Activated CD4-positive, alpha-beta memory T cell treated with anti-CD3 and anti-CD28 coated beads, Interleukin-2, amount 10 ng/mL, durations not matched to agents 7 days and 5 days (primary cell): ENCODE measurements at places on chromosomes 1 and 21.

DNA sequence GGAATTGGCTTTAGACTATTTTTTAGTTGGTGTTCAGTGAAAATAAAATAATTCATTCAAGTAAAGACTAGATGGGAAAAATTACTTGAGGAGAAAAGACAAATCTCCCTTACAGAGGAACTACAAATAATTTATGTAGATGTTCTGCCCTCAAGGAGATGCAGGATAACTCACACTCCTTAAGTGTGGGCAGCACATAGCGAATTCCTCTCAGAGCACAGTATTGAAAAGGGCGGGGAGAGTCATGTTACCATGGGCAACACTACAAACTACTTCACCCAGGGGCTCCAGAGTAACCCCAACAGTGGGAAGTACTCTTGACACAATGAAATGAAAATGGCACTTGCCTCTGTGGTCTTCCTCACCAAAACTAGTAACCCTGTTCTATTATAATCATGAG is 20.6 kb upstream of the LAMC2 start:
- no peak for DNase-seq

GRCh38 chr1:76998582-76999223 is 131.4 kb downstream of the ST6GALNAC5 start:
- no peak for DNase-seq

DNA sequence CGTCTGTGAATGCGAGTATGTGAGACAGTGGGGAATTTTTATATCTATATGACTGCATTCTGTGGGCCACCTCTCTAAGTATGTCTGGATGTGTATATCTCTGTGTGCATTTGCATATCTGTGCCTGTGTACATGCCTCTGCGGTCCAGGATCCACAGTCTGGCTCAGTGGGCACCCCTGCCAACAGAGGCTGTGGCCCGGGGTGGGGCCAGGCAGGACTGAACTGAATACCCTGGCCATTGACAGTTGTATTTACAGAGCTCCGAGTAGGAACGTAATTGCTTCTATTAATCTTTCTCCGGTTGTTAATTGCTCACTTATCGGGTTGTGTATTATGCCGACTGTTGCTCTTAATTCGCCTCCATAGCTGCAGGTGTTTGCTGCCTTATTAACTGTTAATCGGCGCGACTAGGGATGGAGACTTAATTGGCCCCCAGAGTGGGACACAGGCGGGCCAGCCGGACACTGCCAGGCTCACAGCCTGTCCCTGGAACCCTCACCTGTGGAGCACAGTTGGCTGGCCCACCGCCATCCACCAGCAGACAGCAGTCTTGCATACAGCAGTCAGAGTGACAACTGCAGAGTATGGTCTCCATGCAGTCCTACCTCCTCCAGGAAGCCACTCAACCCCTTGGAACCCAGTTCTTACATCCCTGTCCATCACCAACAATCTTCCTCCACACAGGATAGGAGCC is 22.4 kb upstream of the ADGRB2 start:
- no peak for DNase-seq

DNA sequence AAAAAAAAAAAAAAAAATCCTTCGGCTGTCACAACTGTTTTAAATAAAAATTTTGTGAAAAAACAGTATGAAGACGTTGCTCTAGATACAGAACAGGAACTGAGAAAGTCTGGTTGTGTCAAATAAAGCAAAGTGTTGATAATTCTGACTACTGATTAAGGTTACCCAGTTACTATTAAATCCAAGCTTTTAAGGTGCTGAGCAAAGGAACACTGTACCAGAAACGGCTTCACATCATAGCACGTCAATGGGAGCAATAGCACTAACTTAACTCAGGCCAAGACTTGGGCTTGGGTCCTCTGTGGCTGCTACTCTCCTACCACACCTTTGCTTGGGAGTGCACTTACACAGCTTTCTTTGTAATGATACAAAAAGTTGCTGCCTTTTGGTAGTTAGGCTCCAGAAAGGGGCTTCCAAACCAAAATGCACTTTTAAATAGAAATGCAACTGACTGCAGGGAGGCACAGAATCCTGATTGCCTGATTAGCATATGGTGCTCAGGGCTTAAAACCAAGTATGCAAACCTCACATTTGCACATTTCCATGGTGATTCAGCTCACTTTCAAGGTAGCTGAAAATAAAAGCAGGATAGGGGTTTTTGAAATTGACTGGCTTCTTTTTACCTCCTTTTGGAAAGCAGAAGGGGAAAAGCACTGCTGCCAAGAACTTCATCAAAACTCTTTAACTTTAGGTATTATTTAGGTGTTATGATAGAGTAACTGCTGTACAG is 6.3 kb downstream of the MCL1 start:
- DNase-seq = no peak

GRCh38 chr1:68218490-68218889 is 13.8 kb downstream of the WLS start:
- no peak for DNase-seq

- DNase-seq = no peak
Measured at GRCh38 chr1:239896980-239897379, 194.7 kb upstream of the FMN2 start.

DNA sequence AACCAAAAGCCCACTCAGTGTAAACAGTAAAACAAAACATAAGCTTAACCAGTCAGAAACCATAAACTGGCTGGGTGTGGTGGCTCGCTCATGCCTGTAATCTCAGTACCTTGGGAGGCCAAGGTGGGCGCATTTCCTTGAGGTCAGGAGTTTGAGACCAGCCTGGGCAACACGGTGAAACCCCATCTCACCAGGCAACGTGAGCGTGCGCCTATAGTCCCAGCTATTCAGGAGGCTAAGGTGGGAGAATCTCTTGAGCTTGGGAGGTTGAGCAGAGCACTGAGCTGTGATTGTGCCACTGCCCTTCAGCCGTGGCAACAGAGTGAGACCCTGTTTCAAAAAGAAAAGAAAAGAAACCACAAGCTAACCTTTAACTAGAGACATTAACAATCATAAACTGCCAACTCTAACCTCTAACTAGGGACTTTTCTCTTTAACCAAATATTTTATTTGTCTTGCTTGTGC is 13.1 kb upstream of the PRRC2C start:
- DNase-seq = no peak

DNA sequence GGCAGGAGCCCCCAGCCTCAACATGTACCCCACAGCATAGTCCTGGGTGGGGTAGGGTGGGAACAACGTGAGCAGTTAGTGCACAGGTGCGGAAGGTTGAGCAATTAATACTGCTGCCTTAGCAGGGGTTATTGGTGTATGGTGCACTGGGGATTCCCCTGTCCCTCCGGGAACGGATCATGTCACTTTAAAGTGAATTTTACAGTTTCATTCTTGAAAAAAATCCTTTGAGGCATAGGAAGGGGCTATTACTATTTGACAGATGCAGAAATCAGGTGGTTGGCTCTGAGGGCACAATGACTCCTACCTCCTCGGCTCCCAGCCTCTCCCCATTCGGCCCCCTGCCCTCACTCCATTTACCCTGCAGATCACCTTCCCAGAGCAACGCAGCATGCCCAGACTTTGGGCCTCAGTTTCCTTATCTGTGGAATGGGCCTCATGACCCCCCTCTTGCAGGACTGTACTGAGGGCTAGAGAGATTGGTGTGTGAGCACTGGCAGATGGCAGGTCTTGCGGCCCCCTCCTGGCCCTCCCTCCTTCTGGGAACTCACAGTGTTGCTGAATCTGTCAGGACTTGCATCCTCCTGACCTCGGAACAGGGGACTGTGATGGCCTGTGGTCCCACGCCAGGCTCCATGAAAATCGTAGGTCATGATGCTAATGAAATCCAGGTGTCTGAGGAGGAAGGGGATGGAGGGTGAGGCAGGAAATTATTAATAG is 5.1 kb upstream of the MYBPH start:
- no peak for DNase-seq

- DNase-seq = no peak
Measured at GRCh38 chr1:19325958-19326747, 14.0 kb downstream of the SLC66A1 start.

DNA sequence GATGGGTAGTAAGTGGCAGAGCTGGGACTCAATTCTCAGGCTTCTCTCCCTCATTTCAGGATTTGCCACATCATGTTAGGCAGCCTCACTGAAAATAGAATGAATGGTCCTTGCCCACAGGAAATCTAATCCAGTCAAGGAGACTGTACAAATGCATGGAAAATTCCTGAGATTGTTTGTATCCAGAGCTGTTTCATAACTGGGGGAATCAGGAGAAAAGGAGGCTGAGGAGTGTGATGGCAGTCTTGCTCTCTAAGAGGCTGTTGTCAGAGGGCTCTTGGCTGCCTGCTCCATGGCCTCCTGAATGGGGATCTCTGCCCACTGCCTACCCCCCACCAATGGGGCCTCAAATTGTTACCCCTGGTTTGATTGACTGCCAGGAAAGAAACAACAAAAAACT is 141.9 kb upstream of the TNR start:
- no peak for DNase-seq

DNA sequence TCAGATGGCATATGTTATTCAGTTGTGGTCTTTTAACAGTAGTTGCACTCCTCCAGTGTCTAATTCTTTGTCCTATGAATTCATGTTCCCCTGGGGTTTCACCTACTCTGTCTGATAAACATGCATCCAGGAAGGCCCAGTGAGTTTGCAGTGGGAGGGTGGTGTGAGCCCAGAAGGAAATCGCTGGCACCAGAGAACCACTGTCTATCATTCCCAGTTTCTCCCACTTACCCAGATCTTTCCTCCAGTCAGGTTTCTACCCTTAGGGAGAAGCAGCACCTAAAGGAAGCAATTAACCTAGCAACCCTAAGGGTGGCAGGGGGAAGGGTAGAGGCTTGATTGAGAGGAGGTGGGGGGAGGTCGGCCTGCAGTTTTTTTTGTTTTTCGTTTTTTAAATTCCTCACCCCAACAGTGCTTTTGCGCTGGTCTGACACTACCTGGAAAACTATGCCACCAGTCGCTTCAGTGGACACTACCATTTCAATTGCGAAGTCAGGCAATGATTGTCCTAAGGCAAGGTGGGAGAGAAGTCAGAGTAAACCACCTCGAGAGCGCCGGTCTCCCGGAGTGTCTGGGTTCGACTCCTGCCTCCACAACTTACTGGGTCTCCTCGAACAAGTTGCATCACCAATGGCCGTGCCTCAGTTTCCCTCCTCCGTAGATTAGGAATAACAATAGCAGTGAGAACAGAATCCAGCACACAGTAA is 766 bp upstream of the SLC44A3 start:
- DNase-seq = no peak

DNA sequence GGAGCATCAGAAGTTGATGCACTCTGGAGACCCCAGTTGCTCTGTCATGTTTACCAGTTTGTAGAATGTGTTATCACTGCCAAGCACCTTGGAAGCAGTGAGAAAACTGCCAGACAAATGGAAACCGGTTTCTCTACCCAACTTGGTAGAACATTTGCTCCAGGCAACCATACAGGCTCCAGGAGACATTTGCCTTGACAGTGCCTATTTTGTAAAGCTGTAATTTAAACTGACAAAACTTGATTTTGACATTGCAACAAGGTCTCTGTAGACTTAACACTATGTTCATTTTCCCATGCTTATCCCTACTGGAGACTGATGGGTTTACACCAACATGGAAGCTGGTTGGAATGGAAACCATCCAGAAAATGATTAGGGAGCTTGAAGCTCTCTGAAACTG is 97.6 kb downstream of the ROR1 start:
- no peak for DNase-seq

GRCh38 chr1:205371871-205372660 is 15.3 kb upstream of the KLHDC8A start:
- no peak for DNase-seq

DNA sequence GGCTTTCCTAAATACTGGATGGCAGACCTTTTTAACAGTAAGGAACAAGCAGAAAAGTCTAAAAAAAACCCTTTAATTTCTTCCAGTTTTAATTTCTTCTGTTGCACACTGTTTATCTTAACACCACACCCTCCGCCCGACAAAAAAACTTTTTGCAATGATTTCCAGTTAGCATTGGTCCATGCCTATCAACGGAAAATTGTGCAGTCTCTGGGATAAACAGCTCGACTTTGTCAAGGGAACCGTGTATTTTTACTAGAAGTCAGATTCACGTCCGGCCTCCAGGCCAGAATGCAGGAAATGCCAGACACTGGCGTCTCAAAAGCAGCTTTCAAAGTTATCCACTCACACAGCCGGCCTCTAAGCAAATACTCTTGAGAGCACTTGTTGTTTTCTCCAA is 378 bp upstream of the NUP210L start:
- no peak for DNase-seq

GRCh38 chr1:239253032-239253431 is 133.3 kb upstream of the CHRM3 start:
- no peak for DNase-seq

- DNase-seq = no peak
Measured at GRCh38 chr1:3306583-3307291, 147.7 kb upstream of the ARHGEF16 start.

GRCh38 chr21:25871566-25871965 is 136.8 kb downstream of the GABPA start:
- DNase-seq = no peak

DNA sequence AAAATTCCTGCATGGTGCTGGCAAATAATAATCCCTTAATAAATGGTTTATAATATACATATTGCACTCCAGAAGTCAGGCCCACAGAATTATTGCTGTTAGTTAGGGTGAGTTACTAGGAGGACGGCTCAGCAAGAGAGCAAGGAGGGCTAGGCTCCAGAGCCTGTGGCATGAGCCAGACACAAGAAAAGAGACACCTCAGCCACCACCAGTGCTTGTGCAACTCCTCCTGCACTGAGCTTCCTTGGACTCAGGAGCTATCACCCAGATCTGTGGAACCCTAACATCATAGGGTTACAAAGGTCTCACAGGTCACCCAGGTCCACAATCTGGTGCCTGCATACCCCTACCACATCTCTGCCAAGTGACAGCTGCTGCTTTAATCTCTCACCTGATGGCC is 12.8 kb upstream of the LRRC8D start:
- no peak for DNase-seq

DNA sequence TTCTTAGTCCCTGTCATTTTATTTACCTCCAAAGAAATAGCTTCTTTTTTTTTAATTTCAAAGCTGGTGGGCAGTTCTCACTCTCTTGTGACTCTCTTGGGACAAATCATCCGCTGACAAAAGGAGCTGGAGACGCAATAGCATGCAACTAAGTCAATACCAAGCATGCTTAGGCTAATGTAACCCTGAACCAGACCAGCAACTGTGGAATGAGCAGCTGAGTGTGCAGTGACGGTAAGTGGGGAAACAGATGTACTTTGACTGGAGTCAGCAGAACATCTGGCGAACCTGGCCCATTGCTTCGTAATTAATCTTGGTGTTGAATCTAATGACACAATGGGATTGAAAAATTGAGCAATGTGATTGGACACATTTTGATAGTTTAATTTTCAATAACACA is 280.7 kb upstream of the PLXNA2 start:
- no peak for DNase-seq
